ENCODE measurements at places on chromosomes 13 and 19.

- no peak for DNase-seq
These were observed 16.6 kb upstream of the ATP12A start for GRCh38 chr13:24663586-24663985.

- no peak for DNase-seq
These were observed 68.6 kb downstream of the SPACA7 start for GRCh38 chr13:112444416-112445399.

- DNase-seq = no peak
These were observed 4.9 kb upstream of the SGCG start for GRCh38 chr13:23175920-23176319.

DNA sequence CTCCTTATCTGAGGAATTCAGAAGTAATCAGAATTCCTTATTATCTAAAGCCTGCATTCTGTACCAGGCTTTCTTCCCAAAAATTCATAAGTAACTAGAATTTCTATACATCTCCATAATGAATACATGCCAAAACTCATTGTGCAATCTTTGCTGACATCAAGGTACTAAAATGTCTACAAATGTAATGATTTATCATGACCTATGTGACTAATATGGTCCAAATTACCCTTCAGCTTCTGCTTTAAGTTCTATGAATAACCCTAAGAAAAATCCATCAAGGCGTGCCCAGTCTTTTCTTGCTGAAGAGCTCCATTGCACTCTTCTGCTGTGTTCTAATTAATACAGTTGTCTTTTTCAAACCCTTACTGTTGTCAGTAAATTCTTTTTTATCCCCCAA lies 58.5 kb upstream of the SLITRK1 start:
- no peak for DNase-seq

GRCh38 chr13:100751826-100752225 lies 77.2 kb upstream of the TMTC4 start:
- DNase-seq = no peak

DNA sequence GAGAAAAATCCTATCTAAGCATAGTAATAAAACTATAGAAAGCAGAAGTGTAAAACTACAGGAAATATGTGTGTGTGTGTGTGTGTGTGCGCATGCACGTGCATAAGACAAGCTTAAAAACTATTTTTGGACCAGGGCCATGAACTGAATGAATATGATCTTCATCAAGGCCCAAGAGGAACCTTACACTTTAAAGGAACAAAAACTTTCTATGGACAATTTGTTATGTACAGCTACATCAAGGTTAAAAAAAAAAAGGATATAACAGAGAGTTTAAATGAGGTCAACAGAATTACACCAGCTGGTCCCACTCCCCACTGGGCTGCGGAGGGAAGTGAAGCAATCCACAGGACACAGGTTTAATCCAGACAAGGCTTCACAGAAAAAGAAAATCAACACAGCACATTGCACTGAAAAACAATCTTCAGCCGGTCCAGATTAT lies 151.1 kb downstream of the LHFPL6 start:
- DNase-seq = no peak

- DNase-seq = no peak
These were observed 482.5 kb upstream of the SPRY2 start for GRCh38 chr13:80823472-80823871.

DNA sequence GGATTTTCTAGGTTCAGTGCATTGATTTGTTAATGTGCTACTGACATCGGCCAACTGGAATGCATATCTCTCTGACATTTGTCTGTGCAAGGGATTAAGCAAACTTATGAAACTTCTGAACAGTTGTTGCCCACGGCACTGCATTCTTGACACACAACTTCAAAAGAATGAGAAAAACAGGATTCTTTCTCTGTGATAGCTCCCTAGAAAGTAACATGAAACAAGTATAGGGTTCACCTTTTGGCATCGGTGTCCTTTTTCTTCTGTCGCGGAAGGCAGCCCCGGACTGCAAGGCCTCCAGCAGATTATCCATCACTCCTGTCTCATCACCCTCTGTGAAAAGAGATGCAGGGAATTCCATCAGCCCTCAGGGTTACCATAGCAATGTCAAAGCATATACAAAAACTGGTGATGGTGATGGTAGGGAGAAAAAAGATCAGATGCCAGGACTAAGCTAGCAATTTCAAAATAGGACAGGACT lies 389.2 kb downstream of the DIAPH3 start:
- DNase-seq = no peak

DNA sequence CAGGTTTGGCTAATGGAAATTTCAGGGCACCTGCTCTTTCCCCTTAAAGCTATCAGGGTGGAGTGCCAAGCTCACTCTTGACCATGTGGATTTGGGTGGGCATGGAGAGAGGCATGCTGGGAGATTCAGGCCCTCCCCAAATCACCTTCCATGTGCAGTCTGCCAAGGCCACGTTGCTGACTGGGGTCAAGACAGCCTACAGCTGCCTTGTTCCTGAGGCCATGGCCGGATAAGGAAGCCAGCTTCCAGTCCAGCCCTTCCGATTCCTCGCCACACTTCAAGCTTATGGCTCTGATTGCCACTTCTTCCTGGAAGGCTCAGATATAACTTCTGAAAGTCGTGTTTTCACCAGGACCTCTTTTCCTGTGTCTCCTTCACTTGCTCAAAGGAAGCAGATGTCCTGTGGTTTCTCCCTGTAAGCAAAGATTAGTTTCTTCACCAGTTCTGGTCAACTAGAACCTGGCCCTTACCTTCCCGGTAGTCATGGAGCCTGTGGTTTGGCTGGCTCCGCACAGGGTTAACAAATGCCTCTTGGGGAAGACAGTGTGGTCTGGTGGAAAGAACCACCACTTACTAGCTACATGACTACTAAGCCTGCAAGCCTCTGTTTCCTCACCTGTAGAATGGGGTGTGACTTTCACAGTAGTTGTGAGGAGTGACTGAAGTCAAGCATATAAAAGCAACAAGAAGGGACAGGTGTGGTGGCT lies 16.1 kb upstream of the TPT1 start:
- no peak for DNase-seq

DNA sequence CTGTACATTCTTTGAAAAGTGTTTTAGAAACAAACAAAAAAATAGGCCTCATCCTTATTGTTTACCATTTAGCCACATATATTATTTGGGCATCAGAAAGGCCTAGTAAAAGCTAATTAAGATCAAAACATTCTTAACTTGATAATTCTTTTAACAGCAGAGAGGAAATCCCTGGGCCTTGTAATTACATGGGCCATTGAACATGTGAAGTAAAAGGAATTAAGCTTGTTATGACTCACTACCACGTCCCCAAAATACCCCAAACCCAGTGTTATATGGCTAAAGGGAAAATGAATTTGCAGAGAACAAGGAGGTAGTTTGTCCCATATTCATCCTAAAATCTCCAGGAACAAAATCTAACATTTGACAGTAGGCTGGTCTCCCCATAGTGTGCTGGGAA lies 439.8 kb downstream of the ITGBL1 start:
- no peak for DNase-seq

- DNase-seq = no peak
These were observed 6.3 kb downstream of the GPR108 start for GRCh38 chr19:6730941-6731670.

- DNase-seq = no peak
These were observed 6.9 kb upstream of the MEF2B start for GRCh38 chr19:19176950-19177349.

DNA sequence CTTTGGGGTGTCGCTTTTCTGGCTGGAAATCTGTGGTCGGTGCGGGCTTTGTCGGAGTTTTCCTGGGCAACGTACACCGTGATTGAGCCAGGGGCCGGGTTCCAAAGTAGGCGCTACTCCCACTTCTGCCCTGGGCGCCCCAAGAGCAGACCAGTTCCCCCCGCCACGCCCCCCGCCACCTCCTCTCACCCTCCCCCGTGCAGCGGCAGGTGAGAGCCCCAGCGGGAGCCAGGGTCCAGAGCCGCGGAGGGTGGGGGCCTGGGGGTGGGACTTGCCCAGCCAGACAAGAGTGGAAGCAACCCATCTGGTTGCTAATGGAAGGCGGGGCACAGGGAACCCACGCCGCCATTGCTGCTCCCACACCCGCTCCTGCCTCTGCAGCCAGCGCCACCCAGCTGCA lies 2195.9 kb downstream of the PCDH9 start:
- no peak for DNase-seq

GRCh38 chr13:31167490-31167889 lies 5.8 kb upstream of the HSPH1 start:
- no peak for DNase-seq

DNA sequence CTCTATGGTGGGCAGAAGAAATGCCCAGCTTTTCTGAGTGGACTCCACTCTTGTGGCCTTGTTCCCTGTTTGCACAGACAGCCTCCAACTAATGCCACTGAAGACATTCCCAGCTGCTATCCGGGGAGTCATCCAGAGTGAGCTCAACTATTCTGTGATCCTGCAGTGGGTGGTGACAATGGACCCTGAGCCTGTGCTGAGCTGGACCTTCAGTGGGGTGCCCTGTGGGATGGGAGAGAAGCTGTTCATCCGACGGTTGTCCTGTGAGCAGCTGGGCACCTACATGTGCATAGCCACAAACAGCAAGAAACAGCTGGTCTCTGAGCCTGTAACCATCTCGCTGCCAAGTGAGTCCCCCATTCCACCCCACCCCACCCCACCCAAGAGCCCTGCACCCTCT lies 10.3 kb downstream of the IGSF23 start:
- no peak for DNase-seq

DNA sequence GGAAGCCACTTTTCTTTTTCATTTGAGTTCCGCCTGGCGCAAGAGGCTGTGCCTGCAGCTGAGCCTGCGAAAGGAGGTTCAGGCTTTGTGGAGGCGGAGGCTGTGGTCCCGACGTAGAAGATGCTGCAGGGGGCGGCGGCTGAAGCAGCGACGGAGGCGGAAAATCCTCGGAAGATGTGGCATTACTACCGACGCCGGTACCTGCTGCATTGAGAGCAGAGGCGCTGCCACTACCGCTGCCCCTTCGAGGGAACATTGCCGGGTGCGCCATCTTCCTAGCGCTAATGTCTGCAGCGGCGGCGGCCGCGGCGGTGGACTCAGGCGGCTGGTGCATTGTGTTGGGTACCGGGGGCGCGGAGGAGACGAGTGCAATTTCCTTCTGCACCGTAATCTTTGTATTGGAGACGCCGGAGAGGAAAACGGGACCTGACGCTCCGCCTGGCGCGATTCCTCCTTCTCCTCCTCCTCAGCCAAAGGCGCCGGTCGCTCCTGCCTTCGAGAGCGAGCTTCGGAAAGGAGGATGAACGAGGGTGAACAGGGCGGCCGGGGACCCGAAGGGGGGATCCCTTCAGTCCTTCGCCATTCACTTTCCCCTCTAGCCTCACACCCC lies at the start of gene TSC22D1:
Gene TSC22D1, minus strand, starts transcription at position 590 of the 610 bp plus-strand sequence. Its CDS starts 256 bp downstream, at position 334.
- DNase-seq = peak; percentile 70

- no peak for DNase-seq
These were observed 734.9 kb upstream of the PCDH9 start for GRCh38 chr13:67964986-67965385.

- no peak for DNase-seq
These were observed 374.4 kb downstream of the SPRY2 start for GRCh38 chr13:79966493-79966895.

GRCh38 chr13:114079601-114080536 lies 52.6 kb downstream of the RASA3 start:
- DNase-seq = no peak

DNA sequence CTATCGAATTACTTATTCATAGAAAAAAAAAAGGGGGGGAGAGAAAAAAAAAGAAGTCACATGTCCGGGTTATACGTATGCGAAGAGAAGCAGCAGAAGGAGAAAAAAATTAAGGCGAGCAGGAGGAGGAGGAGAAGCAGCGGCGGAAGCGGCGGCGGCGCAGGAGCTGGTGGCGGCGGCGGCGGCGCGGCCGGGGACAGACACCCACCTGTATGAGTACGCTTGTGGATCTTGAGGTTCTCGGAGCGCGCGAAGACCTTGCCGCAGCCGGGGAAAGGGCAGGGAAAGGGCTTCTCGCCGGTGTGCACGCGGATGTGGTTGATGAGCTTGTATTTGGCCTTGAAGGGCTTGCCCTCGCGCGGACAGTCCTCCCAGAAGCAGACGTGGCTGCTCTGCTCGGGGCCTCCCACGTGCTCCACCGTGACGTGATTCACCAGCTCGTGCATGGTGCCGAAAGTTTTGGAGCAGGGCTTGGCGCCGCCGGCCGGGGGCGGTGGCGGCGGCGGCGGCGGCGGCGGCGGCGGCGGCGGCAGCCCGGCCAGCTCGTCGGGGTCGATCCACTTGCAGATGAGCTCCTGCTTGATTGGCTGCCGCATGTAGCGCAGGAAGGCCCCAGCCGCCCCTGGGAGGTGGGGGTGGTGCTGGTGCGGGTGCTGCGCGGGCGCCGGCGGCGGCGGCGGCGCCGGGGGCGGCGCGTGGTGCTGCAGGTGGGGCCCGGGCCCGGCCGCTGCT lies 1.5 kb downstream of the ZIC5 start:
- DNase-seq = peak; percentile 51

DNA sequence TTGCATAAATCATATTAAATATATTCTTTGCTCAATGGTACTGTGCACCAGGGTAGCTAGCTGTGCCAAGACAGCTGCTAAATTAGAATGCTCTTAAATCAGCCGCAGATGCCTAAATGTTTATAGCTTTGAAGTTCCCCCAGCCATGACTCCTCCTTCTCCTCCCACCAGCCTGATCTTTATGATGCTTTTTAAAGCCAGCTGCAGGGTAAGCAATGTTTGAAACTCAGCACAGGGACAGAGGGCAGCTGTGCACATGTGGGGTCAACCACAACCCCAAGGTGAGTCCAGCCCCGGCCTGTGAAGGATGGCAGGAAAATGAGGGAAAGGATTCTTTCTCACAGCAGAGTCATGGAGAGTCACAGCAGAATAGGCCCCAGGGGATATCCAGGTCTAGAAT lies 635.7 kb downstream of the UQCRFS1 start:
- DNase-seq = no peak

- no peak for DNase-seq
These were observed 2.0 kb downstream of the SPRY2 start for GRCh38 chr13:80338781-80339562.

DNA sequence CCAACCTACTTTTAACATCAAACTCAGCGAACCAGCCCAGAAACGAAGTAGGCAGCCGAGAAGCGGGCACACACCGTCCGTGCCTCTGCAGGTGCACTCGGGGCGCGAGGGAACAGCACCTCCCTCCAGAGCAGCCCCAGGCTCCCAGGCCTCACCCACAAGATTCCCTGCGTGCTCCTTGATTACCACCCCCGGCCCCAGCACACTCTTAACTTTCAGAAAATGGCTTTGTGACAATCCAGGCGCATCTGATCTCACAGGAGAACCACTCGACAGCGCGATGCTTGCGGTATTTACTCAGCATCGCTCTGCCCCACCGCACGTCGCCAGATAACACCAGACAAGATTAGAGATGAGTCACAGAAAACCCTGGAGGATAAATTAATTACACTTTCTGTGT lies 134.9 kb upstream of the SPACA7 start:
- no peak for DNase-seq
